Natural killer cell treated with Interleukin-12 subunit alpha and Interleukin-12 subunit beta and Interleukin-15 and Interleukin-18, amount 100 ng/mL, for 72 hours (primary cell): ENCODE measurements at places on chromosomes 13 and 19.

DNA sequence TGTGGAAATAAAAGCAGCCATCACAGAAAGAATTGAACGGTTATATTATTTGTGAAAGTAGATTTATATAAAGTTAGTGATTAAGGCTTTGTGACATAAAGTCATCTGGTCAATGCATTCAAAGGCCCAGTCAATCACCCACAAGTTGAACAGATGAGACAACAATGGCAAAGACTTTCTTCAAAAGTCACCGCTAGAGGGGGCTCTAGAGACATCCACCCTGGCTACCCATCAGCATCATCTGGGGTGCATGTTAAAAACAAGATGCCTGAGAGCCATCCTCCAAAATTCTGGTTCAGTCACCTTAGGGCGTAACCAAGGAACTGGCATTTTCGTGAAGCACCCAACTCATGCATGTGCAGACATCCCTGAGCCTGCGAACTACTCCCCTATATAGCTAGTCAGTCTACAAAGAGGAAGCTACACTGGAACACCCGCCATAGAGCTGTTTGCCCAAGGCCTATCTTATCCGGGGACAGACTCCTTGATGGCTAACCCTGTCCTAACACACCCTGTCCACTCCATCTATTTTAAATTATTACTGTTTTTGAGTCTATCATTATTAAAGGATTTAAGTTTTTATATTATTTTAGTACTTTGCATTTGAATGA, 970.5 kb downstream of the UQCRFS1 start:
- H3K4me3 ChIP-seq, result no peak overlapping the region
- H3K36me3 ChIP-seq, result no peaks in the 10 kb centered on the region
- no peaks in the 10 kb centered on the region for H3K4me1 ChIP-seq
- no peak overlapping the region for H3K27ac ChIP-seq

DNA sequence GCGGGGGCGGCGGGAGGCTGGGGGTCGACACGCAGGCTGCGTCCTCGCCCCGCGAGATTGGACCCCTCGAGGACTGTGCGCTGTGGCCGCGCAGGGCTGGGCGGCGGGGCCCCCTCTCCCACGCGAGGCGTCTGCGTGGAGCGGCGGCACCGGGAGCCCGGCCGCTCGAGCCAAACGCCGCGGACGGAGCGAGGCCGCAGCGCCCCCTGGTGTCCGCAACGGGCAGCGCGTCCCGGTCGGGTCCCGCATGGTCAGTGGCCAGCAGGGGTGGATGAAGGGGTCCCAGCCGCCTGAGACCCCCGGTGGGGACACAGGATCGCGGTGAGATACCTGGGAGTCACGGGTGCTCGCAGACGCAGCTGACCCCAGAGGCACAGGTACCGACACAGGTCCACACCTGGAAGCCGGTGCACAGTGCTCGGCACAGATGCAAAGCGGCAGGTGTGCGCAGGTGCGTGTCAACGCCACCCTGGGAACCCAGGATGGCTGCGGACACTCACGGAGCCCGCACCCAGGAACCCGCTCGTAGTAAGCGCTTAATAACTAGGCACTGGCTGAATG, 2.1 kb upstream of the CIRBP start:
- no peak overlapping the region for H3K27ac ChIP-seq
- H3K36me3 ChIP-seq, result peaks cover 13% of the 10 kb centered on the region
- peak overlapping the region; percentile 81 for H3K4me3 ChIP-seq

- no peak overlapping the region for H3K27ac ChIP-seq
- peaks cover 26% of the 10 kb centered on the region for H3K4me1 ChIP-seq
- DNase-seq, result no peak
- peaks cover 5% of the 10 kb centered on the region for H3K27me3 ChIP-seq
Observed at GRCh38 chr19:48489608-48490216, 20.5 kb downstream of the CYTH2 start.

DNA sequence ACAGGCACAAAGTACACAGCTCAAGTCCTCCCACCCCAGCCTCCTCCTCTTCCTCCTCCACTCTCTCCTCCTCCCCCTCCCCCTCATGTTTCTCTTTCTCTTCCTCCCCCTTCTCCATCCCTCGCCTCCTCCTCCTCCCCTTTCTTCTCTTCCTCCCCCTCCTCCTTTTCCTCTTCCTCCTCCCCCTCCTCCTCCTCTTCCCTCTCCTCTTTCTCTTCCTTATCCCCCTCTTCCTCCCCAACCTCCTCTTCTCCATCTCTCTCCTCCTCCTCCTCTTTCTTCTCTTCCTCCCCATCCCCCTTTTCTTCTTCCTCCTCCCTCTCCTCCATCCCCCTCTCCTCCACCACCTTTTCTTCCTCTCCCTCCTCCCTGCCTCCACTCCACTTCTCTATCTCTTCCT, 276.3 kb upstream of the TSHZ3 start:
- H3K27me3 ChIP-seq, result peaks cover 4% of the 10 kb centered on the region
- no peak overlapping the region for H3K4me3 ChIP-seq
- H3K36me3 ChIP-seq, result no peaks in the 10 kb centered on the region
